ENCODE measurements at places on chromosomes 12 and 14.
A peak's percentile ranks its signal among the peaks of the same experiment; 100 is the strongest.

DNA sequence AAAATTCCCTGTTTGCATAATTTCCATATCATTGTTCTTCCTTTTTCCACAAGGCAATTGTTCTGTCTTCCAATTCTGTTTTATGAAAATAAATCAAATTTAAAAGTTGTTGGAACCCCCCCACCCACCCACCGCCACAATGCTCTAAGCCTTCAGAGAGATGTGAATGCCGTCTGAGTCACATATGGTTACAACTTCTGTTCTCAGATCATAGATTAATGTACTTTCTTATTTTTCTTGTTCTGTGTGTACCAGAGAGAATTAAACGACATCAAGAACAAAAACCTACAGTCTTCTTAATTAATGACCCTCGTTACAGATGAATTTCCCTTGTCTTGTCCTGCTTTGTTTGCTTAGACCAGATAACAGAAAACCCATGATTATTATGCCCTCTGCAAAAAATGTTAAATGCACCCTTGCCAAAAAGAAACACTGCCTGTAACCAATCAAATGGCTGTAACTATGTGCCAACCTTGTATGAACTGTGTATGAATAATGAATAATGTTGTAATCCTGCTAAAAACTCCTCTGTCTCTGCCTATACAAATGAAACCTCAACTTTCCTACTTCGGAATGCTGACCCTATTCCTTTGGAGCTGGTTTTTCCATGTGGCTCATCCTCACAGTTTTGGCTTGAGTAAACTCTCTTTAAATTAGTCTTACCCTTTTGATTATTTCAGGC, 14.0 kb downstream of the OR6S1 start:
- DNase-seq: no peak

GRCh38 chr12:47967461-47968321, 4.3 kb downstream of the TMEM106C start:
- DNase-seq: no peak

- no peak for DNase-seq
Measured at GRCh38 chr14:61467296-61467695, 145.9 kb downstream of the PRKCH start.

DNA sequence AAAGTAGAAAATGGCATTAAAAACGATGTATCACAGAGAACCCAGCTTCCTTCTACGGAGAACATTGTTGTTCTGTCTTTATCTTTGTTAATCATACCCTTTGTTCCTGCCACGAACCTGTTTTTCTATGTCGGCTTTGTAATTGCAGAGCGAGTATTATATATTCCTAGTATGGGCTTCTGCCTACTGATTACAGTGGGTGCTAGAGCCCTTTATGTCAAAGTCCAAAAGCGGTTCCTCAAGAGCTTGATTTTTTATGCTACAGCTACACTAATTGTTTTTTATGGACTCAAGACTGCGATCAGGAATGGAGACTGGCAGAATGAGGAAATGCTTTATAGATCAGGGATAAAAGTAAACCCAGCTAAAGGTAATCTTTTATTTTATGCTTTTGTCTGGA, 209.6 kb downstream of the TMTC2 start:
- no peak for DNase-seq

GRCh38 chr12:66252771-66253170, 49.5 kb upstream of the HELB start:
- no peak for DNase-seq

GRCh38 chr12:34397591-34398365, 375.5 kb downstream of the ALG10 start:
- DNase-seq: no peak

DNA sequence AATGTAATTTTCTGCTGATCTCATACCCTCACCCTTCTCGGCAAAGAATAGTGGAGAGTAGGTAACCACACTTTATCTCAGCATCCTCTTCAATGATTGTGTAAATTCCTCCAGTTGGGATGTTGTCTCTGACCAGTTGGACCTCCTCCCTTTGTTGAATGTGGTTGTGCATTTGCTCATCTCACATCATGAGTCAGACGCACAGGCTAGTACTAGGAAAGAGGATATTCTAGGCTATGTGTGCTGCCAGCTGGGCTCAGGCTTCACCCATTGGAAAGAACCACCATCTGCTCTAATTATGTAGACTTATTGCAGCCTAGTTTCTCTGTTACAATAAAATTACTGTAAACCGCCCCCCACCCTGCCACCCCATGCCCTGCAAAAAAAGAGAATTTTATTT, 90.3 kb downstream of the LMO3 start:
- no peak for DNase-seq

- no peak for DNase-seq
Measured at GRCh38 chr14:100428727-100429126, 105.6 kb downstream of the SLC25A47 start.

DNA sequence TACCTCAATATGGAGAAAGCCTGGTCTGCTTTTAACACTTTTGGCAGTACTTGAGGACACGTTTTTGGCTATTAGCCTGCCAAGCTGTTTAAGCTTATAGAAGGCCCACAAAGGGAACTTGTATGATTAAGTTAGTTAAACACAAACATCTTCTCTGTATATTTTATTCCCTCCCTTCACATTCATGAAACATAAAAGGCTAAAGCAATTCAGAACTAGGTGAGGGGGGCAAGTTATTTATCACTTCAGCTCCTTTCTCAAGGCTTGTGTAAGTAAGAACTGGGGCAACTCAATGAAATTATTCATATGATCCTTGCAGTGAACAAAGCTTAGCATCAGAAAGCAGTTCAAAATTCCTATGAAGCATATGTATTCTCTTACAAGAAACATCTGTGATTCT, 7.5 kb downstream of the PRICKLE1 start:
- no peak for DNase-seq

- DNase-seq: no peak
Measured at GRCh38 chr12:80632835-80633234, 74.6 kb upstream of the MYF6 start.

DNA sequence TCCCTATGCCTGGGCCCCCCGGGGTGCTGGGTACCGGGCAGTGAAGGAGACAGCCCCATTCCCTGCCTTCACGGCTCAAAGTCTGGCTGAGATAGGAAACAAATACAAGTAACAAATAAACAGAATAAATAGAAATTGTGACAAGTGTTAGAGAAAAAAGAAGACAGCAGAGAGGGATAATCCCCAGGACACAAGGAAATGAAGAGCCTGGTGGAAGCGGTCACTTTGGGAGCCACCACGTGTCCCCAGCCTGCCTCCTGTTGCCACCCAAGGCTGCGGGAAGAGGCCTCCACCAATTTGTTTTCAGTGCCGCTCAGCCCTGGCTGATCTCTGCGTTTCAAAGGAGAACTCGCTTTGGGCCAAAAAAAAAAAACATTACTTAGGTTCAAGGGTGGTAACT, 31.2 kb downstream of the RBM19 start:
- DNase-seq: no peak

DNA sequence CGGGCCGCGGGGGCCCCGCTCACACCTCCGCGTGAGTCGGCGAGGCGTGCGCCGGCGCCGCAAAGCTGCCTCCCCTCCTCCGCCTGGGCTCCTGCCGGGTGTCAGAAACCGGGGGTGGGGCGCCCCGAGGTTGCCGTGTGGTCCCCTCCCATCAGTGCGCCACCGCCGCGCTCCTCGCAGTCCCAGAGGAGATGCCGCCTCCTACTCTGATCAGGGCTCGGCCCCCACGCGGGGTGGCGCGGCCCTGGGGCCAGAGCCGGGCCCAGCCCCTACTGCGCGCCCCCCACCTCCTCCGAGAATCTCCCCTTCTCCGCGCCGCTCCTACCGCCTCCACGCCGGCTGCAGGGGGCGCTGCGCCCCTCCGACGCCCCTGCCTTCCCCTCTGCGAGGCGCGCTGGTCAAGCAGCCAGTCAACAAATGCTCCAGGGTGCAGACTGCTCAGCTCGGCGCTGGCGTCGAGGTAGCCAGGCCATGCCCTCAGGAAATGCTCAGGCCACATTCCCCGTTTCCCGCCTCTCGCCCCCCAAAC, 467 bp upstream of the JAG2 start:
- DNase-seq: peak; percentile 65

DNA sequence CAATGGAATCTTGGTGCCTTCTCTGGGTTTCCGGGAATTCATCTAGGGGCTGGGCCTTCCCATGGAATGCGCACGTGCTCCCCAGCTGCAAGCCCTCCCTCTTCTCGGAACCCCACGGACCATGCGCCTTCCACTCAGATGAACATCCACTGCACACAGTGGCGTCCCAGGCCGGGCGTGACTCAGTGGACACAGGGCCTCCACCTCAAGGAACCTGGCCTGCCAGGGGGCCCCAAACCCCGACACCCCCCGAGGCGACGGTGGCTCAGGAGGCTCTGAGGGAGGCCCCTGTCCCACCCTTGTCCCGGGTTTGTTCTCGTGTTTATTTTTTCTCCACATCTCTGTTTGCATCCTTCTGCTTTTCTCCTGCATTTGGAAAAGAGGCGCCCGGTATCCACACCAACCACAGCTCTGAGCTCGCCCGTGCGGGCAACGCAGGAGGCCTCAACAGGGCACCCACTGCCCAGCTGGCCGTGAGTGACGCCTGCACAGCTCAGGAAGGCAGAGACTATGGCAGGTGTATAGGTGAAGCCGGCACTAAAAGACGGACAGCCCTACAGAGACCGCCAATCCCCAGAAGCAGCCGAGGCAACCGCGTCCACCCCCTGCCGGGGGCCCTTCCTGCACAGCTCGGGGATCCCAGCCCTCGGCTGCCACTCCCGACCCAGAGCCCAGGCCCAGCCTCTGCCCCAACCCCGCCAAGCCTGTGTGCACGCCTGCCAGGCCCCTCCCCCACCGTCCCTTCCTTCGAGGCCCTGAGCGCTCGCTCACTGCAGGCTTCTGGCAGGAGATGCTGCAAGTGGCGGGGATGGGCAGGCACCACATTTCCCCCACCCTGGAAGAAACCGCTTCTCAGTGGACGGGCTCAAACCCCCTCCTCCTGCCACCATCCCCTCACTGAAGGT, 23.8 kb upstream of the GALNT9 start:
- DNase-seq: no peak

GRCh38 chr14:55129086-55129427, at the start of gene LGALS3:
LGALS3 (plus strand) TSS chr14:55129252; CDS start chr14:55137374, 8,122 bp downstream.
- no peak for DNase-seq

DNA sequence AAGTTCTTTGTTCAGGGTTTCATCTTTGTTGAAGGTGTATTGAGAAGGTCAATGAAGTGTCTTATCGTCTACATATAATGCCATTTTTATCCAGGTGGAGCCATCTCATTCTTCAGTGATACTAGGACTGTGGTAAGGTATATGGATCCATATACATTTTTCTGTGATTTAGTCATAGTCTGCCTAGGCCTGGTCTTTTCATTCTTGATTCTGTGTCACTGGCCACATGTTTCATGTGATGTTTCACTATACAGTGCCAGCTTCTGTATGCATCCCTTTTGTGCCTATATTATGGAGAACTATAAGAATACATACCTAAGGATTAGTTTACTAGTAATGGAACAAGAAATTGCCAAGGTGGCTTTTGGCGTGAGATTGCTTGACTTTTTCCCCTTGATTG, 40.5 kb downstream of the VEZT start:
- DNase-seq: no peak

DNA sequence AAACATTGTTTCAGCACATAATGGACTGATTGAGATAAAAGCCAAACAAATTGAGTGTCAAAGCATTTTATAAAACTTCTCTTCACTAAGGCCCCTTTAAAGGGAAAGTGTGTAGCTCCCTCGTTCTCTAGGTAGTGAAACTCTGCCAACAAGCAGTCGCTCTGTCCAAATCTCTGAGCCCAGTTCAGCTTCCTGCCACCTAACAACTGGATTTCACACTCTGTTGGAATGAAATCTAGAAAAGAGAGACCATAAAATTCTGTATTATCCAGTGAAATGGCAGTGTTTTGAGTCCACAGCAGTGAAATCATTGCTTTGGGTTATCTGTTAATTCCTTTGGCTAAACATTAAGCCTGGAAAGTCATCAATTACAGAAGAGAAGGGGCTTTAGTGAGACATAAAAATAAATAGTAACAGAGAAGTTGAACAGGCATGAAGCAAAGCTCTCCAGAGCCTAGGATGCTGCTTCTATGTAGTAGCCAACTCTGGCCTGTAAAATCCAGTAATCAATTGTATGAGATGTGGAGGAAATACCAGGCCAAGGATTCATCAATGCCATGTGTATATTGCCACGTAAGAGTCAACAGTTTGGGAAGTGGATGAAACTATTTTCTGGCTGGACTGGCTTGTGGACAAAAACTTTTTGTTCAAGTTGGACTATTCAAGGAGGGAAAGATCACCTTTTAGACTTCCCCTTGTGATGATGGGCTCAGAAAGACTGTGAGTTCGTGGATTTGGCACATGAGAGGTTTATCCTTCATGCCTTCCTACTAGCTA, 122.5 kb downstream of the WIF1 start:
- no peak for DNase-seq

GRCh38 chr12:62436164-62436503, 30.5 kb upstream of the MON2 start:
- no peak for DNase-seq

DNA sequence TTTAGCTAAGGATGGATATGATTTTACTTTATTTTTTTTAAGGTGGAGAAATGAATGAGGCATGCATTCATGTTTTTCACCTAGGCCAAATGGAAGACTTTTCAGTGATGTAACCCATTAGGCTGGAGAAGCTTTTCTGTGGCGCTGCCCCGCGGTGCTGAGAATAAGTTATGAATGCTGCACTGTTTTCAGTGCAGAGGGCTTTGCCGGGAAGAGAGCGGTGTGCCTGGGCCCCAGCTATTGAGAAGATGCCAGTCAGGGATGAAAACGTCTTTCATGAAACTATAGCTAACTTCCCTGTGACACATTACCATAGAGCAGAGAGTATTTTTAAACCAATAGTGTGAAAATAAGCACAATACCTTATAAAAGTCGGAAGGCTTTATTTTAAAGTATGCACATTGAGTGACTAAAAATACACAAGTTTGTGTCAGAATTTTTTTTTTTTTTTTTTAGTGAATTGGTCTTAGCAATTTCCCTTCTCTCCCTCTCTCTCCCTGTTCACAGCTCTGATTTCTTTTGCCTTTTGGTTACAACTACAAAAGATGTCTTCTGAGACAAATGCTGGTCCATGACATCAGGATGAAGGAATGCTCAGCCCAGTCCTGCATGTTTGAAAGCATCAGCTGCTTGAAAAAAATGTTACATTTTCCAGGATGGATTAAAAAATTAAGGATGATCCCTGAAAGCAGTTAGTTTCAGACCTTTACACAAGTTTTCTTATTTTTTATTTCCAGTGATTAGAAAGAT, 48.3 kb downstream of the NPAS3 start:
- no peak for DNase-seq

GRCh38 chr14:77542421-77543239, 44.0 kb upstream of the ISM2 start:
- DNase-seq: no peak

DNA sequence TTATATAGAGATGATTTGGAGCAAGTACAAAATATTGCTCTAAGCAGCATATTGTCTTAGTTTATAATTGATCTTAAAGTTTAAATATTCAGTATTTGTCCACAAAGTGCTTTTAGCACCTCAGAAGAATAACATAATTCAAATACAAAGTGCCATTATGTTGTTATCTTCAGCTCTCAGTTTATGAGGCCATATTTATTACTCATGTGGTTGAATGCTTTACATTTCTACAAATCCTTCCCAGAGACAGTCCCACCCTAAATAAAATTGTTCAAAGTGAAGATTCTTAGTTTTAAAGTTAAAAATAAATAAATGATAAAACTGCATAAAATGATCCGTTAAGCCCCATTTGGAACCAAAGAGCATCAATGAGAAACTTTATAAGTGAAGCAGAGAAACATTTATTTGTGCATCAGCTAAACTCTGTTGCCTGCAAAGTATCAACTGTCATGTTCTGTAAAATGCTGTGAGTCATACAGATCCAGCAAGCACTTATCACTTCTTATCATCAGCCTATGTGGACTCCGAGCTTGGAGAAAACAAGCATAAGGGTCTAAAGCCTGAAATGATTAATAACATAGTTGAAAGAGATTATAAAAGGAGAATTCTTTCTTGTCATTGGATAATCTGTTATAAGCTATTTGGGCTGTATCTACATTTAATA, 218.9 kb downstream of the ADAMTS20 start:
- DNase-seq: no peak

All from KG1 (cell line).